Activated CD8-positive, alpha-beta T cell treated with anti-CD3 and anti-CD28 coated beads, Interleukin-2, amount 10 ng/mL, durations not matched to agents 7 days and 5 days (primary cell): ENCODE measurements at places on chromosomes 1 and 21. TPM values are rescaled to one million over a fixed set of nuclear protein-coding genes. Genes with fewer than 3 reads are reported as not detected.

BSND gene
- not detected for total RNA-seq

HJV gene
- total RNA-seq: not detected

NLRP3 gene
- total RNA-seq: 4.5 TPM

RGSL1 gene
- total RNA-seq: not detected

PCP4L1 gene
- total RNA-seq: 0.40 TPM

ACTL8 gene
- not detected for total RNA-seq

KCNA3 gene
- 49.0 TPM for total RNA-seq

IGSF9 gene
- total RNA-seq: not detected

TAS1R3 gene
- 0.78 TPM for total RNA-seq

FAM72D gene
- total RNA-seq: 14.4 TPM

PPIAL4G gene
- 0.66 TPM for total RNA-seq

SPRR2E gene
- not detected for total RNA-seq

RORC gene
- 2.7 TPM for total RNA-seq

LORICRIN gene
- total RNA-seq: not detected

CHODL gene
- total RNA-seq: not detected

S100A3 gene
- not detected for total RNA-seq

CFHR5 gene
- not detected for total RNA-seq

OR6N1 gene
- total RNA-seq: not detected

HOOK1 gene
- total RNA-seq: 4.0 TPM

ZSWIM5 gene
- total RNA-seq: 0.50 TPM

CLDN19 gene
- not detected for total RNA-seq

RCAN1 gene
- 8.1 TPM for total RNA-seq

PAQR6 gene
- 9.9 TPM for total RNA-seq

S100A7 gene
- total RNA-seq: not detected
